ENCODE measurements at places on chromosomes 2 and 18.
A peak's percentile ranks its signal among the peaks of the same experiment; 100 is the strongest.

DNA sequence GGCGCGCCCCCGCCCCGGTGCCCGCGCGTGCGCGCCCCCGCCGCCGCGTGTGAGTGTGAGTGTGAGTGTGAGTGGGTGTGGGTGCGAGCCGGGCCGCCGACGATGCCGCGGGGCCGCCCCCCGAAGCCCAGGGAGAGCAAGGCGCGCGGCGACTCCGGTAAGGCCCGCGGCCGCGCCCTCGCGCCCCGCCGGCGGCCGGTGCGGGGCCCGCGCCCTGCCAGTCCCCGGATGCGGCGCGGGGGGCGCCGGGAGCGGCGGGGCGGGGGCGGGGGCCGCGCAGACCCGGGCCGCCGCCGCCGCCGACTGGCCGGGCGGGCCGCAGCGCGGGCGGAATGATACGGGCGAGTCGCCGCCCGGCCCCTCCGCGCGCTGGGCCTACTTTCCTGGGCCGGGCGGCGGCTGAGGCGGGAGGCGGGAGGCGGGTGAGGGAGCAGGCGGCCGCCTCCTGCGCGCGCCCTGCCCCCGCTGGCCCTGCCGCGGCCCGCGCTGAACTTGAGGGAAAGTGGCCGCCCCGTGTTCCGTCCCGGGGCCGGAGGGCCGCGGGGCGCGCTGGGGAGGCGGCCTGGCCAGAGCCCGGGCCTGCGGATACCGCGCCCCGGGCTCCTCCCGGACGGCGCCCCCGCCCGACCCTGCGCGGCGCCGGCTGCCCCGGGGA, at the start of gene ZNF236:
Gene ZNF236 (plus strand): TSS at position 52 of the 655 bp plus-strand sequence. CDS start 51 bp downstream, at position 103.
- peak; percentile 49 for DNase-seq

DNA sequence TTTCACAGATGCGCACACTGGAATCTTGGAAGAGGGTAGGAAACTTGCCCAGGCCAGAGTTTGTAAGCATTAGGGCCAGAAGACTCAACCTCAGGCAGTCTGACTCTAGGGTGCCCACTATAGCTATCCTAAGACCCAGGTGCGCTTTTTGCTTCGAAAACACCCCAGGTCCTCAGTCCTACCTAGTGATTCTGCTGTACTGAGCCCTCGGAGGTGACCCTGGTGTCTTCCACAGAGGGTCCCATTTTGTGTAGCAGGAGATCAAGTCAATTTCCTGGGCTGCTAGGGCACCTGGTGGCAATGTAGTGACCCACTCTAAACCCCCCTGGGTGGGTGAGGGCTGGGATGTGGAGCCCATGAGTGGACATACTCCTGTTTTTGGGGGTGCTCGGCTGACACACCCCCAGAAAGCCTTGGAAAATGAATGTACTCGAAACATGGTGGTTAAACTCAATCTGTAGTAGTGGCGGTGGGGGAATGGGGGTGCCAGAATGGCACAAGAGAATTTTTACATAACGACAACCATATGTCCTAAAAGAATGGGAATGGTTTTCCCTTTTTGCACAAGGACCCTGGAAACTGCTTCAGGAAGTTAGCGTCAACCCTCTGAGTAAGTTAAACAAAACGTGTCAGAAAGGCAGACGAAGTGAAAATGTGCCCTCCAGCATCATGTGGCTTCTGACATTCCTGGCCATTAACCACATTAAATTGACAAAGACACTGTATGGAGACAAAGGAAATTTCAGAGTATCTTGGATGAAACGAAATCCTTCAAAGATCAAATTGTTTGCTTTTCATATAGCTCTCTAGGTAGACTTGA, 218.0 kb upstream of the COPS8 start:
- no peak for DNase-seq

DNA sequence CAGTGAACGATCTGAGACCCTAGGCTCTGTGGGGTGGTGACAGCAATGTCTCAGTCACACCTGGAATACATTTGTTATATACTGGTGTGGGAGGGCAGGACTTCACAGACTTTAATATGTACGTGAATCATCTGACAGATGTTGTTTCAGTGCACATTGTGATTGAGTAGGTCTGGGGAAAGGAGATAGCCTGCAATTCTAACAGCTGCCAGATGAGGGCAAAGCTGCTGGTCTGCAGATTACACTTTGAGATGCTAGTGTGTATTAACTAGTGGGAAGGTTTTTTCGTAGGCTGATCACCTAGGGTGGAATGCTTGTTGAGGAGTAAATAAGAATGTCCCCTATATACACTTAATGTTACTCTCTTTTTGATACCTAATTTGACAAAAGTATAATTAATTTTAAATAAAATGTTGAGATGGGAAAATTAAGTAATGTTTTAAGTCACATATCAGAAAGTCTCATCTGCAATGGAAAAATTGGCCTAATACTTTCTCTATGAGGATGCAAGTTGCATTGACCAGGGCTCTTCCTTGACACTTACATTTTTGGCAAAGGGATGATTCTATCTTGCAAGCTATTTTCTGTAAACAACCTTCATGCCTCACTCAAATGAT, 496.9 kb upstream of the HNMT start:
- DNase-seq, result peak; percentile 1

GRCh38 chr2:32212295-32212694, 46.6 kb downstream of the SLC30A6 start:
- DNase-seq, result no peak

DNA sequence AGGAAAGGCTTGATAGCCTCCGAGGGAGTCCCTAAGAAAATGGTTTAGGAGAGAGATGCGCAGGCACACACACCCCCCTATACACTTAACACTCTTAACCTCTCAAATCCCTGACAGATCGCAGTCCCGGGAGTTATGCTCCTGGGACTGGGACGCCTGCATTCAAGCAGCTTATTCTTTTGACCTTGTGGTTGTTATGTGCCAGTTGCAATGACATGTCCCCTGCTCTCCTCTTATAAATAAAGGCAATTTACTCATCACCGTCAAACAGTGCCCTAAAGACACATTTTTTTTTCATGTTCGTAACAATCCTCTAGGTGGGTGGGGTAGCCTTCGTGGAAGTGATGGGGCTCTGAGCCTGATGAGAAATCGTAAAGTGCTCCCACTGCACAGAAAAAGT, 162.2 kb downstream of the LRRC30 start:
- no peak for DNase-seq

All from CMK (cell line).